Stimulated activated CD4-positive, alpha-beta T cell treated with anti-CD3 and anti-CD28 coated beads, Interleukin-4, amount 100 ng/mL, for 48 hours (primary cell): ENCODE measurements at places on chromosomes 13 and 19.

- DNase-seq, result no peak
These were observed 61.5 kb upstream of the SLC15A1 start for GRCh38 chr13:98813993-98814392.

DNA sequence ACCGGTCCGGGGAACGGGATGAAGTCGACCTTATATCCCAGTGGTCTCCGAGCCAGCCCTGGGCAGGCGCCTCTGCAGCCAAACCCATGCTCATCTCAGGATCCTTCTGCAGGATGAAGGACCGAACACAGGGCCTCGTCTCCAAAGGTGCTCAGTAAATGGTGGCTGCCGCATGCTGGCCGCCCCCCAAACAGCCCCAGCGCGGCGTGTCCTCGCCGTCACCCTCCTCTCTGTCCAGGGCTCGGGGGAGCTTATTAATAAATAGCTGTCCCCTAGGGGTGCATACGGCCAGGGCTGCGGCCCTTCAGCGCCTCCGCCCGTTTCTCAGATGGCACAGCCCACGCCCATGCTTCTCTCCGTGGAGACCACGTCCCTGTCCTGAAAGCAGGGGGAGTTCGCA, 32.6 kb upstream of the SPACA7 start:
- DNase-seq, result no peak

DNA sequence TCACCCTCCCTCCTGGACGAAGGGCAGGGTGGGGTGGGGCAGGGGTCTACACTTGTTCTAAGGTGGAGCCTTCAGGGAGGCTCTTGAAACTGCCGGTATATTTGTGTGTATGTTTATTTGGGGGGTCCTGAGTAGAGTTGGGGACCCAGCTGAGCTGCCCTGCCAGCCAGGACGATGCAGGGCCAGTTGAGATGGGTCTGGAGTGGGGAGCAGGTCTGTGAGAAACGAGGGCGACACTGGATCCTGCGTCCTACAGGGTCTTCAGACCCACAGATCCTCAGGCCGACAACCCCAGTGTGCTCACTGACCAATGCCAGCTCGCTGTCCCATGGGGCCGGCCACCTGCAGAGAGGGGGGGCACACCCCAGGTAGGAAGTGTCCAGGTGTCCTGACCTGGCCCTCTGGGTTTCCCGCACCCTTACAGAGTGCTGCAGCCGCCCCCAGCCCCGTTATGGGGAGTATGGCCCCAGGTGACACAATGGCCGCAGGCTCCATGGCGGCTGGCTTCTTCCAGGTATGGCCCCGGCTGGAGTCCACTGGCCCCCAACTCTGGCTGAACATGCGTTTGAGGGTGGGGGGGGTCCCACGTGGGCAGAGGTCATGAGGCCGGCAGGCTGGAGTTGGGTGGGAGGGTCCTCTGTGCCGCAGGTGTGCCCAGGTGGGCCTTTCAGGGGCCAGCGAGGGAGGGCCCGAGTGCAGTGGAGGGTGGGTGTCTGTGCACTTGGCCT, 7.4 kb downstream of the ISYNA1 start:
- DNase-seq, result no peak

GRCh38 chr13:44311011-44311780, 62.4 kb upstream of the SERP2 start:
- DNase-seq, result no peak

- DNase-seq, result no peak
These were observed 824.3 kb upstream of the ATXN8OS start for GRCh38 chr13:69283301-69283700.

DNA sequence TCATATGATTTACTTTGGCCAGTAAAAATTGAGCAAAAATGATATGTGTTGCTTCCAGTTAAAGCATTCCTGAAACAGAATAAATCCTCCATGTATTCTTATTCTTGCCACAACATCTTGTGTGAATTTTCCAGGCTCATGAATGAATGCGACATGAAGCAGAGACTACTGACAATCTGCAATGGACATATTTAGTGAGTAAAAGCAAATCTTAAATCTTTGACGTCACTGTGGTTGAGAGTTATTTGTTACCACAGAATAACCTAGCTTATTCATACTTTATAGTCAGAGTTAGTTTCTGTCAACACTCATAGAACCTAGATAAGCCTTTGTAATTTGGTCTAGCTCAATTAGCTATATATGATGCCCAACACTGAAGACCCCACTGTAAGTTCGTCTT, 1443.1 kb downstream of the PCDH9 start:
- no peak for DNase-seq

GRCh38 chr13:28761586-28761985, 42.8 kb upstream of the SLC46A3 start:
- no peak for DNase-seq

GRCh38 chr13:110047496-110047895, 259.5 kb downstream of the COL4A1 start:
- DNase-seq, result no peak

DNA sequence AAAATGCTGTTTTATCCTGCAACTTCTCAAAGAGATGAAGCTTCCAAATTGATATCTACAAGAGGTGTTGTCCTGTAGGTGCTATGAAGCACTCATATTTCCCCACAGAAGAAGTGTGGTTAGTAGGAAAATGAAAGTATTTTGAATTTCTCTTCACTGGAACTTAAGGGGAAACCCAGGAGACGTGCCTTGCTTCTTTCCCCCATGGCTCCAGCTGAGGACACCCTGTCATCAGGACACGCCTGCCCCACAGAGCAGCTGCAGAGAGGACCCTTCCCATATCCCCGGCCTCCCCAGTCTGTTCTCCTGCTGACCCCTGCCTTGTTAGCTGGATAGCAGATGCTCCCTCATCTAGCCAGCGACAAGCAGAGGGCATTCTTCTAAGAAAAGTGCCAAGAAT, 371.3 kb downstream of the COG6 start:
- peak; percentile 37 for DNase-seq

GRCh38 chr13:27744801-27745200, 47.5 kb upstream of the GSX1 start:
- no peak for DNase-seq

DNA sequence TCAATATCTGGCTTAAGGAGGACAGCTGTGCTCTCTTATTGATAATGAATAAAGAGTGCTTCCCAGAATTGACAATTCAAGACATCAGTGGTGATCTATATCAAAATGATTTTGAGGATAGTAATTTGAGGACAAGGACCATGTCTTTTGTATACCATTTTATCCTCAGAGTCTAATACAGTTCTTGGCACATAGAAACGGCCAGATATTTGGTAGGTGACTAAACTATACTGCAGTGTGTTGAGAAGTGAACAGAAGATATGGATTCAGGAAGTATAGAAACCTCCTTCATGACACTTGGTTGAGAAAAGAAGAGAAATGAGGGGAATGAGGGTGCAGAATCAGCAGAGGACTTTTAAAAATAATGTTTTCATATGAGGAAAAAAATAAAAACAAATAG, 16.1 kb upstream of the LMO7 start:
- no peak for DNase-seq

DNA sequence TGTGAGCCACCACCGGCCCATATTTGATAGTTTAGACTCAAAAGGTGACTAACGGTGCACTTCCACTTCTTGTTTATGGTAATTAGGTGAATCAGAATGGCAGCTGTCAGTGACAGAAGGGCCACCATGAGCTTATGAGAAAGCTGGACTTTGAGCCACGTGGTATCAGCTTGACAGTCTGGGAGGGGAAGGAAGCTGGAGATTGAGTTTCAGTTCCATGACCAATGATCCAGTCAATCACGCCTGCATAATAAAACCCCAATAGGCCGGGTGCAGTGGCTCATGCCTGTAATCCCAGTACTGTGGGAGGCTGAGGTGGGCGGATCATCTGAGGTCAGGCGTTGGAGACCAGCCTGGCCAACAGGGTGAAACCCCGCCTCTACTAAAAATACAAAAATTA, 8.2 kb downstream of the EID2B start:
- DNase-seq, result no peak

- DNase-seq, result no peak
These were observed 57.7 kb upstream of the NBEA start for GRCh38 chr13:34884366-34884765.

DNA sequence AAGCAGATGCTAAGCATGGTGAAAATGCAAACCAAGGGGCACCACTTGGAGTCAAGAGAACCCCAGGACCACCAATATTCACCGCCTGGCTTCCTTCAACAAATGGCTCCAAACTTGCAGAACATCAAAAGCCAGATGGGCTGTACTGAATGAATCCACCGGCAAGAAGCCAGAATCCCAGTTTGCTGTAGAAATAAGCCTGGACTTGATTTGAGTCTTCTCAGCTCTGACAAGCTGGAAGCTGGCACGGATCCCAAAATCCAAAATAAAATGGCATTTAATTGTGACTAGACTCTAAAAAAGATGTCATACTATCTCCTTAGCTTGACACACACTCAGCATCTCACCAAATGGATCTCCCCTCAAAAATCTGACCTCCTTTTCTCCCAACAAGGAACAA, 11.9 kb downstream of the EFNB2 start:
- DNase-seq, result no peak

- no peak for DNase-seq
These were observed 235.6 kb upstream of the SOX21 start for GRCh38 chr13:94947965-94948371.

DNA sequence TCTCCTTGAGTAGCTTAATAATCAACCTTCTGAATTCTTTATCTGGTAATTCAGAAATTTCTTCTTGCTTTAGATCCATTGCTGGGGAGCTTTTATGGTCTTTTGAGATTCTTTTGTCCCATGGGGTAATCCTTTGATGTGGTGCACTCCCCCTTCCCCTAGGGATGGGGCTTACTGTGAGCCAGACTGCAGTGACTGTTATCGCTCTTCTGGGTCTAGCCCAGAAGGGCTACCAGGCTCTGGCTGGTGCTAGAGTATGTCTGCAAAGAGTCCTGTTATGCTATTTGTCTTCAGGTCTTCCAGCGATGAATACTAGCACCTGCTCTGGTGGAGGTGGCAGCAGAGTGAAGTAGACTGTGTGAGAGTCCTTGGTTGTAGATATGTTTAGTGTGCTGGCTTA, 41.7 kb downstream of the UFM1 start:
- DNase-seq, result no peak

DNA sequence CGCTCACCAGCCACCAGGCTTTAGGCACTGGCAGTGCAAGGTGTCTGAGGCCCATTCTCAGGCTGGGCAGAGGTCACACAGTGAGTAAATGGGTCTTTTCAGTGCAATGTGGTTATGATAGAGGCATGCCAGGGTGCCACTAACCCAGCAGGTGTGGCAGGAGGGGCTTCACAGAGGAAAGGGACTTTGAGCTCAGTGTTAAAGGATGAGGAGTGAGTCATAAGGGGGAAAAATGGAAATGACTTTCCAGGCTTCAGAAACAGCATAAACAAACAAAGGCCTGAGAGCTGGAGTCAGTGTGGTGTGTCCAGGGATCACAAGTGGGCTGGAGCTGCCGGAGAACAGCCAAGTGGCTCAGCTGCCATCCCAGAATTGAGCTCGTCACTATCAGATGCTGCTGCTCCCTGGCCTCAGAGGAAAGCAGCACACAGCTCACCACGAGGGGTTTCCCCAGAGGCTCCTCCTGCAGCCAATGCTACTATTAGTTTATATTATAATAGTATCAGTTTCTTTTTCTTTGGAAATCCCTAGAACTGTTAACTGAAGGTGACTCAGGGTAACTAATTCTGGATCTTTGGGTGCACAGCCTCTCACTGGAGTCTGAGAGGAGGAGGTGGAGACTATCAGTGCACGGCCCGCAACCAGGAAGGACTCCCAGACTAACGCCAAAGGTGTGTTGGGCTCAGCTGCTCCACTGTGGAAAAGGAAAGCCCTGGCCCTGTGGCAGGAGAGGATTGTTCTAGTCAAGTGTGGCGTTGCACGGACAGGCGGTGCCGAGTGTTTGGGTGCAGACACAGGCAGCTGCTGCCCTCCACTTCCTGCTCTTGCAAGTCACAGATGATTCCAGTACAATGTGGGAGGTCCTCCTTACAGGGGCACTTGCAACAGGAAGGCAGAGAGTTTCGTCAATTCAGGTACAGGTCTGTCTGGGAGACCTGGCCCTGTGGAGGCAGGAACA, 39.5 kb downstream of the DHRS12 start:
- peak; percentile 64 for DNase-seq
